LHCN-M2 (cell line): ENCODE measurements at places on chromosomes 2 and 18. TPM values are rescaled to one million over a fixed set of nuclear protein-coding genes. Genes with fewer than 3 reads are reported as not detected.

The GLI2 gene
- 0.23 and 0.64 TPM in 2 replicates for total RNA-seq

The PDK1 gene
- 34.1 and 34.7 TPM in 2 replicates for total RNA-seq

The SLC14A1 gene
- total RNA-seq = 0.06 and 0.34 TPM in 2 replicates

The PAIP2B gene
- 0.06 and 0.17 TPM in 2 replicates for total RNA-seq

The COPS7B gene
- total RNA-seq = 20.8 and 22.1 TPM in 2 replicates

The CAPN14 gene
- total RNA-seq = under 0.01 and 0.06 TPM in 2 replicates

The NAT8 gene
- not detected in 2 replicates for total RNA-seq

DNA sequence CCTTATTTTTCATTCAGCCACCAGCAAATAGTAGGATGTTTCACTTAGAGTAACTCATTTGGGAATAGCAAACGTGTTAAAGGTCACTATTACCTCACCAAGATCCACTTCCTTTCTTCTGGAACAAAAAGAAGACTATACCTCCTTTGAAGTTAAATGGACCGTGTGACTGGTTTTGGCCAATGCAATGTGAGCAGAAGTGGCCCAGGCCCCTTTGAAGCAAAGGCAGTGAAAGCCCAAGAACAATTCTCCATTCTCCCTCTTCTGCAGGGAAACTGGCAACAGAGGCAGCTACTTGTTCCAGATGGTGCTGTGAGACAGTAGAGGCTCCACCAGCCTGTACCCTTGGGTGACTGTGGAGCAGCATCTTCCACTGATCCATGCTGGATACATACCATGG is 11.3 kb upstream of the MALL start:
- DNase-seq = no peak

DNA sequence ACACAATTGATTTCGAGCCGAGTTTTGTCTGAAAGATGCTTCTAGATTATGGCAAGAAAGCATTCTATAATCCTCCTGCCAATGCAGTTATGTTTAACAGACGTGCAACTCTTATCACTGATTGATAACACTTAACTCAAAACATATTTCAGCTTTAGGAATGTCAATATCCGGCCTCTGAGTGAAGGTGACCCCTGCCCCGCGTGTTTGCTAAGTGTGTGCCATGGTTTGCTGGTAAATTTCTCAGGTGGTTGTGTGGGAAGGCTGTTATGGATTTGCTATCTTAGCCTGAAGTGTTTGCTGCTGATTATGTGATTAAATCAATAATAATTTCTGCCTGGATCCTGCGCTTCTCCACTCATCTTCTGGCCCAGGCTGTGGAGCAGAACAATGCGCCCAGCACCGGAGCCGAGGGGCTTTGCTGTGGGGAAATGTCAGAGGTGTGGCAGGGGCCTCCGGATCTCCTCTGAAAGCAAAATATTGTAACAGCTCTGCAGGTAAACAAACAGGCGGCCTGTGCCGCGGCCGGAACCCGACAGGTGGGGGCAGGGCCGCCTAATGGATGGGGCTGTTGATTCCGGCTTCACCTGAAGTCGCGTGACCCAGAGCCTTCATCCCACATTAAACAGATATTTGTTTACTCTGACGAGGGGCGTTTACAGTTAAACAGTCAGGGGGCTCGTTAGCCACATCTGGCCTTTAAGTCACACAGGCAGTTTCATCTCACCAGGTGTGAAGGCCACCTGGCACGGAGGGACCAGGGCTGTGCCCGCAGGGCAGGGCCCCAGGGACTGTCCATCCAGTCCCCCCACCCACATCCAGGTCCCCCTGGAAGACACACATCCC is 210.7 kb upstream of the SALL3 start:
- no peak for DNase-seq

DNA sequence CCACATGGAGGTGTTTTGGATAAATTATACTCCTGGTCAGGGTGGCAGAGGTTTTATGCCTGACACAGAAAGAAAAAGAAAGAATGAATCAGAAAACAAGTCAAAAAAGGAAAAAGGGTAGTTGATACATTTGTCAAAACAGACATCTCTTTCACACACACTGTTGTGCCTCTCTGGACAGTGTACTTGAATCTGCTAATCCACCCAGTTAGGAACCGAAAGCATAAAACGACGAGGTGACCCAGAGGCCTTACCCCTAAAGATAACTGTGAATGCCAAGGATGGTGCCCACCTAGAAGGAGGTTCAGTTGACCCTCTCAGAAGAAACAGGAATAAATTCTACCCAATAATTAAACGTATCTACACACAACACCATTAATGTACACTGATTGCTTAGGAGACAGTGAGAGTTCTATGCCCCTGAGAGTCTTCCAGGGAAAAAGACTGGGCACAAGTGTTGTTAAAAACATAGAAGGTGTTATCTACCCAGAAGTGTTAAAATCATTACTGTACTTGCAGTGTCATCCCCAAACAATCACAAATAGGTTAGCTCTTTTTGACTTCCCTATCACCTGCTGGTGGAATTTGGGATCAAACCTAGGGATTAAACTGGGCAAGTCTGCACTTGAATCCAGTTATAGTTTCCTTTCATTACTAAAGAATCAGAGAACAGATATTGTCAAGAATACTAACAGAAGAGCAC is 123.2 kb upstream of the DNAJC10 start:
- DNase-seq = no peak

DNA sequence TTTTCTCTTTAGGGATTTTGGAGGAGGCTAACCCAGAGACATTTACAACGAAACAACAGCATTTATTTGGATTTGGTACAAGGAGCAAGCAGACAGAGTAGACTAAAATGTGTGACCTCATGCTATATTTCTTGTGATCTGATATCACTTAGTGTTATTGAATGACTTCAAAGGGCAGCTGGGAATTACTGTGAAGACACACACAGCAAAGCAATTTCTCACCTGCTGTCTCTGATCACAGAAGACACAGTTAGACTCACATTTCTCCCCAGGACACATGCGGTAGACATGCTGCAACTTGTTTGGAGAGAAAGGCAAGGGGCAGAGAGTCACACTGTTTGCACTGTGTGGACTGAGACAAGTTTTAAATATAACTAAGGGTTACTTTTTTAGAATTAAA is 67.5 kb downstream of the LTBP1 start:
- DNase-seq = peak; percentile 64

- no peak for DNase-seq
These were observed 184.4 kb upstream of the SESTD1 start for GRCh38 chr2:179449010-179449409.

- no peak for DNase-seq
These were observed 54.5 kb downstream of the RASGRP3 start for GRCh38 chr2:33530690-33531548.

DNA sequence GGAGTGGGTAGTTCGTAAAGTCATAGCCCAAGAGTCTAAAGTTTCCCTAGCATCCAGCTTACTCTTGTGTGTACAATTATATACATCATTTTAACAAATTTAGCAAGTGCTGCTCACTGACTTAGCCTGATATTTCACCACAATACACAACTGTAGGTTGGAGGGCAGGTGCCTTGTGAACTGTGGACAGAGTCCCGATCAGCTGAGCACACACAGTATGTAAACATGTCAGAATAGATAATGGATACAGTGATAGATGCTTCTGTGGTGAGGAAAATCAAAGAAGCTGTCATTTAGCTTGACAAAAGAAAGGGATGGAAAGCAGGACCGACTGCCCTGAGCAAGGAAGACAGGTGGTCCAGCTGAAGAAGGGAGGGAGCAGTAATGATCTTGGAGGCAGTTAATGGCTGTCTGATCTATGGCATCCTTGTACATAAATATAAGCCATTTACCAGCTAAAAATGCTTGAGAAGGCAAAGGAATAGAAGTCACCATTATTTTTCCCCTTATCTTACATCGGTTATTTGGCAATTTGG is 372.8 kb upstream of the UBE2E3 start:
- no peak for DNase-seq

GRCh38 chr2:218964041-218964771 is 4.7 kb downstream of the CDK5R2 start:
- DNase-seq = peak; percentile 97

GRCh38 chr18:49319590-49319989 is 140.9 kb downstream of the DYM start:
- peak; percentile 29 for DNase-seq

GRCh38 chr18:45562567-45563479 is 52.5 kb upstream of the SLC14A2 start:
- DNase-seq = no peak

- no peak for DNase-seq
These were observed 103.1 kb downstream of the TLK1 start for GRCh38 chr2:171057575-171057974.

GRCh38 chr2:150427298-150427697 is 60.2 kb downstream of the RND3 start:
- DNase-seq = no peak

GRCh38 chr2:118251427-118251826 is 163.2 kb downstream of the INSIG2 start:
- no peak for DNase-seq

DNA sequence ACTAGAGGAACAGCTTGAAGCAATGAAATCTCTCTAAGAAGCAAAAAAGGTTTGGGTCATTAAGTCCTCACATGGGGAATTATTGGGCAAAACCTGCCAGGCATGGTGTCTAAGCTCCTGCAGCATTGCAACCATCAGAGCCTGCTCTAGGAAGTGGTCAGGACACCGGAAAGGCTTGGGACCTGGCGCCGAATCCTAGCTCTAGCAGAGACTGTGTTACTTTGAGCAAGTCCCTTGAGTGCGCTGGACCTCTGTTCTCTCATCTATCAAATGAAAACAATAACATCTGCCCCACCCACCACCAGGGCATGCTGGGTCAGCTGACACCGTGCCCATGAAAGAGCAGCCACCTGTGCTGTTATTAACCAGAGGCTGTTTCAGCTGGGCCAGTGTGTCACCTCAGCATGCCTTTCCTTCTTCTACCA is 6.3 kb downstream of the TMEM127 start:
- peak; percentile 52 for DNase-seq

- peak; percentile 62 for DNase-seq
These were observed 115.9 kb downstream of the ZFP36L2 start for GRCh38 chr2:43110442-43110871.

DNA sequence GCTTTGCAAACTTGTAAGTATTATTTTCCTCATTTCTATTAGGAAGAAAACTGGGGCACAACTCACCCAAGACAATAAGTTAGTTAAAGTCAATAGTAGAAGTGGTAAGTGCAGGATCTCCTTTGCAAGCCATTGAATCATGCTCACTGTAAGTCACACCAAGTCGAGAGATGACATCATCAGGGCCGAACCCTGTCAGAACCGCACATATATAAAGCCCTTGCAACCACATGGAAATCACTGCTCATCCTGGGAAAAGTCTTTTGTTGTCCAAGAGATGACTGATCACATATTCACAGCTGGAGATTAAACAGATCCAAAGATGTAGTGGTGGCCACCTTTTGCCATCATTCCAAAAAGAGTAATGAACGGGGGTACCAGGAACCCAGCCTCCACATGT is 484.8 kb upstream of the ID2 start:
- DNase-seq = peak; percentile 75
